Stimulated activated CD4-positive, alpha-beta T cell treated with anti-CD3 and anti-CD28 coated beads, Interleukin-1b, Interleukin-23, amount 100 ng/mL, for 1 hour (primary cell): ENCODE measurements at places on chromosomes 2 and 18.

DNA sequence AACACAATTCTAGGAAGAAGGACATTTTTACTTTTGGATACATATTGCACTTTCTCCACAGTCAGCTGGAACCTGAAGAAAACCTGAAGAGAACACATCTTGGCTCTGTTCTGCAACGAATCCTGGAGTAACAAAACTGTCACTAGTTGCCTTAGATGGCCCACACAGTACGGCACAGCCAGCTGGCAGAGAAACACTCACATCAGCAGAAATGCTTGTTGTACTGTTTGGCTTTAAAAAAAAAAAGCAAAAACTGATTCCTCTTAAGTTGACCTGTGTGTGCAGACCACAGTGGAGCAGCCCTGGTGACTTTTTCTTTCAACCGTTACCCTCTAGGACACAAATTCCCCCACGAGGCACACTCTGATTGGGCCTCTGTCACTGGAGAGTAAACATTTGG, 152.3 kb upstream of the TWIST2 start:
- DNase-seq, result no peak

DNA sequence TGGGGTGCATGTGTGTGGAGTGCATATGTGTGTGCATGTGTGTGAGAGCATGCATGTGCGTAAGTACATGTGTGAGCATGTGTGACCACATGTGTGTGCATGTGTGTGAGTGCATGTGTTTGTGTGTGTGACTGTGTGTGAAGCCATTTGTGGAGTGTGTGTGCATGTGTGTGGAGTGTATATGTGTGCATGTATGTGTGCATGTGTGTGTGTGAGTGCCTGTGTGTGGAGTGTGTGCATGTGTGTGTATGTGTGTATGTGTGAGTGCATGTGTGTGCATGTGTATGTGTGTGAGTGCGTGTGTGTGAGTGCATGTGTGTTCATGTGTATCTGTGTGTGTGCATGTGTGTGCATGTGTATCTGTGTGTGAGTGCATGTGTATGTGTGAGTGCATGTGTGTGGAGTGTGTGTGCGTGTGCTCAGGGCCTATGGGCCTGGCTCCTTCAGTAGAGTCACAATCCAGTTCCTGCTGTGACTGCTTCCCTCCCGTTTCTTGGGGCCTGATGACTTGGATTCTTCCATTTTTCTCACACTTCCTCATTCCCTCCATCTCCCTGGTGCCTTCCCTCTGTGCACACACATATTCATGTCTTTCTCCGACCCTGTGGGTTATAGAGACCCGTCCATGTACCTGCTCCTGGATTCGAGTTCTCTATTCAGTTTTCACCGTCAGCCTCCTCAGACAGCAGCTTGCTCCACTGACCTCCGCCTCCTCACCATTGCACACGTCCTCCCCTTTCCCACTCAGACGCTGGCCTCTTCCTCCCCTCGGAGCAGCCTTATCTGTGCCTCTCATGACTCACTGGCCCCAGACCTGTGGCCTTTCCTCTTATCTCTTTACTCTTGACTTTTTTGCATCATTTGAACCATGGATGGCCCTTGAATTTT, 25.2 kb downstream of the TOGARAM2 start:
- no peak for DNase-seq

DNA sequence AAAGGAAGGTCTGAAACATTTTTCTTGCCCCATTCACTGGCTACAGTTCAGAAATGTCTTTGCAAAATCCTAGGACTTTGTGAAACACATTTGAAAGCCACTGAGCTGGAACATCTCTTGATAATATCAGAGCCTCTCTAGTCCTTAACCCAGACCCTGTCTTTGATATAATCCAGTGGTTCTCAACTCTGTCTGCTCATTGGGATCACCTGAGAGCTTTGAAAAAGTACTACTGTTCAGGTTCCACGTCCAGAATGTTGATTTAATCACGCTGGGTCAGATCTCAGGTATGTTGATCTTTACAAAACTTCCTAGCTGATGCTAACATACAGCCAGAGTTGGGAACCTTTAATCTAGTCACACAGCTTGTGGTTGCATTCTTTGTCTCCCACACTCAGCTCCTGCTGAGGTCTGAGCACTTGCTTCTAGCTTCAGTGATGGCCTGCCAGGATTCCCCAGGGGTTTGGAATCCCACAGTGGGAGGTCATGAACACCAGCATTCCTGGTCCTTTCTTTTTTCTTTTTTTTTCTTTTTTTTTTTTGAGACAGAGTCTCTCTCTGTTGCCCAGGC, 262.7 kb downstream of the SETBP1 start:
- no peak for DNase-seq

DNA sequence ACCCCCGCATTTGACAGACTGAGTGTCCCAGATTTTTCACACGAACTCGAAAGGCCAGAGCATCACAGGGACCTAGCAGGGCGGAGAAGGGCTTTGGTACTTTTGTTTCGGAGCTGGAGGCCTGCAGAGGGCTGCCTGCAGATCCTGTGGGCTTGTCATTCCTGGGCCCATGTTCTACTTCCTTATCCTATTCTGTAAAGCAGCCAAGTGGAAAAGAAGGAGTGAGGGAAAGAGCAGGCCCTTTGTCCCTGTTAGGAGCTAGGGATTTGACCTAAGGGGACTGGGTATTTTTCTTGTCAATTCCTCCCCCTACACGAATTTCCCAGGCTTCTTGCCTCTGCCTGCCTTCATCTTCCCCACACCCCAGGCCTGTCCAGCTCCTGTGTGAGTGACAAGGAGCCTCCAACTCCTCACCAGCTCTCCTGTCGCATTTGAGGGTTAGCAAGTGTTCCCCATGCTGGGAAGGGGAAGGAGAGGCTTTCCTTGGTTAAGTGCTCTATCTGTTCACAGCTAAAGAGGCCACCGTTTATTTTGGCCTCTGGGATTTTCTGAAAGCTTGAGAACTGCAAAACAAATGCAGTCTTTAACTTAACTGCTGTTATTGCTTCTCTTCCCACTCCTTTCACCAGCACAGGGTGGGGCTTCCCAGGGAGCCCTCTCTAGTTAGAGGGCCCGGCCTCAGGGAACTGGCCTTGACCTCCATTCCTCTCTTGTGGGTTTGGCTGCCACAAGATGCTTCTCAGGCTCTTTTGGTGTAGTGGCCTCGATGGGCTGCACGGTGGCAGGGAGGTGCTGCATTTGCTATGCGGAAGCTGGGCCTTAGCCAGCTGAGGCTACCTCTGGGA, 61.2 kb downstream of the SGPP2 start:
- DNase-seq, result no peak
